ENCODE measurements at places on chromosomes 11 and 22. TPM values are rescaled to one million over a fixed set of nuclear protein-coding genes. Genes with fewer than 3 reads are reported as not detected.

- no peak for DNase-seq
These were observed 6.7 kb downstream of the CSNK2A3 start for GRCh38 chr11:11346303-11346702.

- DNase-seq, result no peak
These were observed 39.1 kb downstream of the PITPNB start for GRCh38 chr22:27879923-27880322.

- no peak for DNase-seq
These were observed 83.6 kb upstream of the TBCEL start for GRCh38 chr11:120940160-120940848.

- no peak for DNase-seq
These were observed 29.1 kb upstream of the ANGPTL5 start for GRCh38 chr11:101945448-101945847.

- DNase-seq, result no peak
These were observed 12.9 kb upstream of the FAT3 start for GRCh38 chr11:92211576-92212167.

DNA sequence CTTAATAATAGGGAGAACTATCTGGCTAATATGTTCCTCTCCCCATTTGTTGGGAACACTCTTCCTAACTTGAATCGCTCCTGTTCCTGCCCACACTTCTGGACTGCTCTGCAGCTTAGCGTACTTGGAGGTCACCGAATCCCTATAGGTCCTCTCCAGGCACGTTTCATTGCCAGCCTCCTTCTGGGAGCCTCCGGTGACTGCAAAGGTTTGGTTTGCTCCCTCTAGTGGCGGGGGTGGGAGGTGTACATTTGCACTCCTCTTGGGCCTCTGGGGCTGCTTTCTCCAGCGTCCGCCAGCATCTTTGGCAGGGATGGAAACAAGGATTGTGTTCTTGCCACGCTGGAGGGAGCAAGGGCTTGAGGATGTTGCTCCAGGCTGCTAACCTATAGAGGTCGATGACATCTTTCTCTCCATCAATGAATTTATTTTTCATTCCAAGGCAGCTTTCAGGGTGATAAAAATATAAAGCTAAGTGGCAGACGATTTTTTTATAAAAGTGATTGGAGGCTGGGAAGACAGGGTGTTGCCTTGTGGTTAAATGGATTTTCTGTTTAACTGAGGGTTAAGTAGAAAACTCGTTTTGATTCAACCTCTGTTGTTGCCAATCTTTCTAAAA is 48.7 kb downstream of the TSPAN18 start:
- no peak for DNase-seq

GRCh38 chr22:37148031-37148651 is 1.6 kb downstream of the IL2RB start:
- no peak for DNase-seq

DNA sequence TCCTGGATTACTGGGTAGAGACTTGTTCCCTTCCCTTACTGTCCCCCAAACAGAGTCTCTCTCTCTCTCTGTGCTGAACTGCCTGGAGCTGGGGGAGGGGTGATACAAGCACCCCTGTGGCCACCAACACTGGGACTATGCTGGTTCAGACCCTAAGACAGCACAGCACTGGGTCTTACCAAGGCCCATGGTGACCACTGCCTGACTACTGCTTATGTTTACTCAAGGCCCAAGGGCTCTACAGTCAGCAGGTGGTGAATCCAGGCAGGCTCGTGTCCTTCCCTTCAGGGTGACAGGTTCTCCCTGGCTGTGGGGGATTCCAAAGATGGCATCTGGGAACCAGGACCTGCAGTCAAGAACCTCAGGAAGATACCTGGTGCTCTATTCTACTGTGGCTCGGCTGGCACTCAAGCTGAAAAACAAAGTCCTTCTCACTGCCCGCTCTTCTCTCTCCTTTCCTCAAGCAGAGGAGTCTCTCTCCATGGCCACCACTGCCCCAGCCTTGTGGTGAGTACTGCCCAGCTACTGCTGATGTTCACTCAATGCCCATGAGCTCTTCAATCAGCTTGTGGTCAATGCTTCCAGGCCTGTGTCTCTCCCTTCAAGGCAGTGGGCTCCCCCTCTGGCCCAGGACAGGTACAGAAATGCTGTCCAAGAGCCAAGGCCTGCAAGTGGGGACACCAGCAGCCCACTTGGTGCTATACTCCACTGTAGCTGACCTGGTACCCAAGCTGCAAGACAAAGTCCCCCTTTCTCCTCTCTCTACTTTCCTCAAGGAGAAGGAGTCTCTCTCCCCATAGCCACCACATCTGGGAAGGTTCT is 41.8 kb upstream of the SHANK2 start:
- no peak for DNase-seq

- DNase-seq, result no peak
These were observed 12.9 kb downstream of the CHEK2 start for GRCh38 chr22:28728621-28729313.

DNA sequence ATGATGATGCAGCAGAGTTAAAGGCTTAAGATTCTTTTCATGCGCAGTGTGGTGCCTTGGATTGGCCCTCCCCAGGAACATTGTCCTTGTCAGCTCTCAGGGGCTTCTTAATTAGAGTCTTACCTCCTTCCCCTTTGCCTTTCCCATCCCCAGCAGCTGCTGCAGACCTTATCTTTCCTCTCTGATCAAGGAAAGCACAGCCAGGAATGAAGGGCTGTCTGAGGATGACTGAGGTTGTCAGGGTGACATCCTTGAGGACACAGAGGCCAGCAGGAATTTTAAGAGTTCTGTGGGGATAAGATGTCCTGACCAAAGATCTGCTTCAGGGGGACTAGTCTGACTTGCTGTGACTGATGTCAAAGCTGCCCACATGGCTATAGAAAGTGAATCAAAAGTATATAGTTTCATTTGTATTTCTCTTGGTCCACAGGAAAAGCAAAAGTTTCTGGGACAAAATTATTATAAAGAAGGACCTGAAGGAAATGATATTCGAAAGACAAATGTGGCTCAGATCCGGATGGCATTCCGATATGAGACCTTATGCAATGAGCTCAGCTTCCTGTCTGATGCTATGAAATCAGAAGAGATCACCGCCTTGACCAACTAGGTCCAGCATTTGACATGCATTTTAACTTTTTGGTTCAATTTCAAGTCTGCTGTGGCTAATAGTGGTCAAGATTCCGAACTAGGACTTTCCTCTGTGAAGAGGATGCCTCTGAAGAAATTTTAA is 35.5 kb downstream of the RNF141 start:
- DNase-seq, result no peak

- no peak for DNase-seq
These were observed 73.4 kb upstream of the YWHAH start for GRCh38 chr22:31870890-31871289.

DNA sequence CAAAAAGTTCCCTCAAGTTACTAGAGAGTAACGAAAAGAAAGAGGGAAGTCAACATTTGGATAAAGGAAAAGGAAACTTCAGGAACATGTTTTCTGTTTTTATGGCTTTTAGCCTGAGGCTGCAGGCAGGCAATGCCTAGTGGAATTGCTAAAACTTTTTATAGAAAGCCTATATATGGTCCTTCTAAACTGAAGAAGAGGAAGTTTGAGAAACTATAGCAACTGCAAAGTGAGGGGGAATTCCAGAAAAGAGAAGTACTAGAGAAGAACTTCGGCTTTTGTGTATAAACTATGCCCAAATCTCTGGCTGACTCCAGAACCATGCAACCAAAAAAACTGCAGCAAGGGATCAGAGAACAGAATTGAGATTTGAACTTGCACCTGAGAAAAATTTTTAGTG is 74.3 kb upstream of the ARHGAP42 start:
- DNase-seq, result no peak

- no peak for DNase-seq
These were observed 216.6 kb upstream of the NARS2 start for GRCh38 chr11:78791254-78791653.

DNA sequence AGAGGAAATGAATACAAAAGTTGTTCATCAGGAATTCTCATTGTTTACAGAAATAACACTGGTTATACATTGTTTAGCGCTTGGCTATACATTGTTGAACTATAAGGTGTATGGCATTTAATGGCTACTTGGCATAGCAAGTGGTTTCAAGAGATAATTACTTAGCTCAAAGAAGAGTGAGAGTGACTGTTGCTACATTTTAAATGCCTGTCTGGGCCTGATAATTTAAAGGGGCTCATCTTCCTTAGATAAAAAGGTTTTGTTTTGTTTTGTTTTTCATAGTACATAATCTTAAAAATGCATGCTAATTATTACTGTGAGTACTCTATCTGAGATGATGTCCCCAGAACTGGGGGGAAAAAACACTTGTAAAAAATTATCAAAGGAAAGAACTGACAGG is 1.5 kb upstream of the SMPD1 start:
- no peak for DNase-seq

- no peak for DNase-seq
These were observed 14.7 kb downstream of the ZBTB44 start for GRCh38 chr11:130299978-130300377.

The WT1 gene
- 0.66 TPM for total RNA-seq

The PHLDA2 gene
- total RNA-seq, result 2.0 TPM

- DNase-seq, result peak; percentile 46
These were observed 25.0 kb downstream of the ARHGAP1 start for GRCh38 chr11:46675288-46675851.

- DNase-seq, result no peak
These were observed 6.0 kb downstream of the TMEM123 start for GRCh38 chr11:102446606-102447005.

DNA sequence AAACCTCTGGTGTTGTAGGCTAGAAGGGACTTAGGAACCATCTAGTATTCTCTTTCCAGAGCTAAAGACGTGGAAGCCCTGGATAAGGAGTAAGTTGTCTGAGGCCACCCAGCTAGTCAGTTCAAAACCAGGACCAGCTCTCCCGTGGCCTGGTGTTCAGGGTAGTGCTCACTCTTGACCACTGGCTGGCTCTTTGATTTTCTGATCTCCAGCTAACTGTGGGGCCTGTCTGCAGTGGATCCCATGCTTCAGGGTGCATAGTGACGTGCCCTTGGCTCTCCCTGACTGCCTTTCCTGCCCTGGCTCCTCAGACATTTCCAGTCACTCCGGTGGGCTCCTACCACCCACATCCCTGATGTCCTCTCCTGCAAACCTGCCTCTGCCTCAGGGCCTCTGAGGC is 1.3 kb downstream of the CLMP start:
- DNase-seq, result no peak

Data from breast epithelium (tissue), 4 donors.